Cardiac muscle cell (in vitro differentiated cells and primary cell): ENCODE measurements at places on chromosomes 5 and 9.

DNA sequence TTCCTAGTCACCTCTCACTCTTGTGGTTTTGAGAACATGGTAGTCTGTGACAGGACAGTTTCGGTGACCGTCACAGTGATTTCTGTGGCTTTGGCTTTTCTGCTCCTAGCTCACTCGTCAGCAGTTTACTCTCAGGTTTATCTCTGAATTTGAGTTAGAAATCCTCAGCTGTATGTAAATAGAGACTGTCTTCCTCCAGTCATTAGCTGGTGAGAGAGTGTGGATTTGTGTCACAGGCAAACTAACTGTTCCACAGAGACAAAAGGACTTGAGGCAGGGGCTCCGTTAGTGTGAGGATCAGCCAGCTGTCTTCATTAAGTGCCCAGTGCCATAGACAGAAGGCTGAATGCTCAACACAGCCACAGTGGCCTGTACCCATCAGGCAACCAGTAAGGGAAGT is 131.4 kb downstream of the CD180 start:
- DNase-seq = no peak

- DNase-seq = peak; percentile 41
Observed at GRCh38 chr5:135193213-135194125, 159.4 kb upstream of the PITX1 start.

DNA sequence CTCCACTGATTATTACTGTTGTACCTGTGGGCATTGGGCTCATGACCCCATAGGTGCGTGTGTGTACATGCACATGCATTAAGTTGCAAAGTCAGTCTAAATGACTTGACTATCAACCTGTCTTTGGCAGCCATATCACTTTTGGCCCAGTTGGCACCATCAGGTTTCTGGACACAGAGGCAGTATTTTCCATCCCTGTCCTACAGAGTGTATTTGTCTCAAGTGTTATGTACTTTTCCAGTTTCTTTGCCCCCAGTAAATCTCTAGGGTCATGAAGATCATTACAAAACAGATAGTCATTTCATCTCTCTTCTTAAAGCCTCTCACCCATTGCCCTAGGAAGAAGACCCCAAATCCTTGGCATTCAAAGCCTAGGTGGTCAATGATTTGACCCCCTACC is 121.4 kb downstream of the C9orf152 start:
- DNase-seq = no peak

DNA sequence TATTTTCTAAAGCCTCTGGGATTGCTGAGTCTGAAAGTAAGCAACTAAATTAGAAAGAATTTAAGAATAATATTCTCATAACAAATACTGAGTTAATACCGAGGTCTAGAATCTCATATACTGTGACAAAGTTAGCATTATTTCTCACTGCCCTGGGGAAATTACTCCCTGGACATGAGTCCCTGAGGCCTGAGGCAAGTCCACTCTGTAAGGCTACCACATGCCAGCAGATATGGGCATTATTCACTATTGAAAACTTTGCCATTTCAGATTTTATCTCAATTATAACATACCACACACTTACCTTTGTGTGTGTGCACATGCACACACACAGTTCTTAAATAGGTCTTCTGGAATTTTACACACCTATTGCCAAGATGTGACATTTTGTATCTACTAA is 22.9 kb downstream of the ELL2 start:
- no peak for DNase-seq

GRCh38 chr9:33151007-33151557 is 16.1 kb downstream of the B4GALT1 start:
- peak; percentile 97 for DNase-seq

DNA sequence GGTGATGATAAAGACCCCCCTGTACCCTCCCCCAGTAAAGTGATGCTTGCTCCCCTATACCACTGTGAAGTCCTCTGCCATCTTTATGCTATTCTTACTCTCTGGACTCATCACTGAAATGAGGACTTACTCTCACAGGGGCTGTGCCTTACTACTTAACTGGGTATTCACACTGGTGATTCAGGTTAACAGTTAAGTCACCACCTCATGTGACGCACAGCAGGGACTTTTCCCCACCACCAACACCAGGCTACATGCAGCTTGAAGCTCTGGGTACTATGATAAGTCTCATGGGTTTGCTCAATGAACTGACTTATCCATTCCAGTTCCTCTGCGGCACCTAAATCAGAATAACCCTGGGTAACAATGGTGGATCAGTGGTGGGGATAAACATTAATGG is 163.7 kb downstream of the ELAVL2 start:
- no peak for DNase-seq

DNA sequence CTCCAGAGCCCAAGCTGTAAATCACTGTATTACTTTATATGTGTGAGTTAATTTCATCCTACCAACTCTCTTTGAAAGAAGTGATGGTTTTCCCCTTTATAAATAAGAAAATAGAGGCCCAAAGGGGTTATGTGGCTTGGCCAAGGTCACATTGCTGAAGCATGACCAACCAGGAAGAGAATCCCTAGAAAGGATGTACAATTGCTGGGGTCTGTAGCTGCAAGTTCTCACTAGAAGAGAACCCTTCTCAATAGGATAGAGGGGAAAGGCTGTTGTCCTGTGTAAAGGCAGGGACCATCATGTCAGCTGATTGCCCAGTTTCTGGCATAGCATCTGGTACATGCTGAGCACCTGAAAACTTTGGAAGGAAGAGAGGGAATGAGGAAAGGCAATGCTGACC is 39.0 kb upstream of the FAT2 start:
- DNase-seq = no peak

- no peak for DNase-seq
Observed at GRCh38 chr9:15307523-15307841, 466 bp upstream of the TTC39B start.

DNA sequence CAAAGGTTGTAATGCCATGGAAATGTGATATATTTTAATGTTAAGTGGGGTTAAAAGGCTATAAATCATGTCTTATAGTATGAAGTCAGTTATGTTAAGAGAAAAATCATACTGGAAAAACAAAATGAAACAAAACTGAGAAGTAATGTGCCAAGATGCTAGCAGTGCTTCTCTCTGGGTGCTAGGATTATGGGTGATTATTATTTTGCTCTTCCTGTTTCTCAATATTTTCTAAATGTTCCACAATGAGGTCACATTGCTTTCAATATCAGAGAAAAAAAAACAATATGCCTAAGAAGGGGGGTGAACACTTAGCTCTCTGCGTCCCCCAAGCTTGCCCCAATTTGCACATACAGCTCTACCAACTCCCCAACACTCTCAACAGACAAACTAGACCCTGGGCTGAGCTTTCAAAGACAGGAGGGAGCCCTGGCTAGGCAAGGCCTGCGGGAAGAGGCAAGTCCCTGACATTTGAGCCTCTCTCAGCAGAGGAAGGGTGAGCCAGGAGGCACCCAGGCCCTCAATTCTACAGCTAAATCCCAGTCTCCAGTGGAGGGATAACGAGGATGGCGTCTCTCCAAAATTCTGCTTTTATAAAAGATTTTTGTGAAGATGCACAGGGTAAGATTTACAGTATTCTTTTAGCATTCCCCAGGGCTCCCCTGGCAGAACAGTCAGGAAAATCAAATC is 24.4 kb downstream of the WHRN start:
- no peak for DNase-seq

DNA sequence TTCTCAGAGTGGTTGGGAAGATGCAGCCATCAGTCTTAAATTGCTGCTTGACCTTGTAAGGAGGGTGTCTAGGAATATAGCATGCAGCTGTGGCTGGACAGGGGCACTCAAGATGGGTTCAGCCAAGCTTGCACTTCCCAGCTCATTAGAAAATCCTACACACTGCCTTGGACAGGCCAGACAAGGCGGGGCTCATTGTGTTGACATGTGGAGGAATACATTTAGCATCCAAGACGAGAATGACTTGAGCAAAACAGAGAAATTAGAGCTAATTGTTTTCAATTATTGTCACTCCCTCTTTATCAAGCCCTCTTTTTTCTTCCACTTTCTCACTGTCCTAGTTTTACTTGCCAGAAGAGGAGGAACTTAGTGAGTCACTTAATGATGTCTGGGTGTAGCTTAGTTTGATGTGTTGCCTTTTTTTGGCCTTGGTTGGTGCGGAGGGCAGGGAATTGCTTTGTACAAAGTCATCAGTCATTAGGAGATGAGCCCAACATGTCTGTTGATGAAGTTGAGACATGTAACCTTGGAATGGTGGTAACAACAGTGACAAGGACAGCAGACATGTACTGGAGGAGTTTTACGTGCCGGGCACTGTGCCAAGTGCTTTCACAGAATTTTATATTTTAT is 1219.3 kb upstream of the WWC1 start:
- peak; percentile 10 for DNase-seq

DNA sequence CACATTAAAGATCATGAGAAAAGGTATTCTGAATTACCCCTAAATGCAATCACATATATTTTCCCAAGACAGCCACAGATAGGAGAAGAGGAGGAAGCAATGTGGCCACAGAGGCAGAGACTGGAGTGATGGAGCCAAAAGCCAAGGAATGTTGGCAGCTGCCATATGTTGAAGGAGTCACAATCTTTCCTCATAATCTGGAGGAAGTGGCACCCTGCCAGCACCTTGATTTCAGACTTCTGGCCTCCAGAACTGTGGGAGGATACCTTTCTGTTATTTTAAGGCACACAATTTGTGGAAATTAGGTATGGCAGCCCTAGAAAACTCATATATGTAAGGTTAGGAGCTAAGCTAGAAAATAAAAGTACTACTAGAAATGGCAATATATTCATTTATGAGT is 139.9 kb upstream of the GAS1 start:
- no peak for DNase-seq

GRCh38 chr5:124832510-124832909 is 86.1 kb upstream of the ZNF608 start:
- DNase-seq = no peak

GRCh38 chr5:75152860-75153259 is 83.8 kb downstream of the ANKRD31 start:
- DNase-seq = no peak

GRCh38 chr9:104564358-104564757 is 4.6 kb upstream of the OR13C8 start:
- DNase-seq = no peak

GRCh38 chr5:86786955-86787354 is 169.2 kb downstream of the COX7C start:
- peak; percentile 84 for DNase-seq

DNA sequence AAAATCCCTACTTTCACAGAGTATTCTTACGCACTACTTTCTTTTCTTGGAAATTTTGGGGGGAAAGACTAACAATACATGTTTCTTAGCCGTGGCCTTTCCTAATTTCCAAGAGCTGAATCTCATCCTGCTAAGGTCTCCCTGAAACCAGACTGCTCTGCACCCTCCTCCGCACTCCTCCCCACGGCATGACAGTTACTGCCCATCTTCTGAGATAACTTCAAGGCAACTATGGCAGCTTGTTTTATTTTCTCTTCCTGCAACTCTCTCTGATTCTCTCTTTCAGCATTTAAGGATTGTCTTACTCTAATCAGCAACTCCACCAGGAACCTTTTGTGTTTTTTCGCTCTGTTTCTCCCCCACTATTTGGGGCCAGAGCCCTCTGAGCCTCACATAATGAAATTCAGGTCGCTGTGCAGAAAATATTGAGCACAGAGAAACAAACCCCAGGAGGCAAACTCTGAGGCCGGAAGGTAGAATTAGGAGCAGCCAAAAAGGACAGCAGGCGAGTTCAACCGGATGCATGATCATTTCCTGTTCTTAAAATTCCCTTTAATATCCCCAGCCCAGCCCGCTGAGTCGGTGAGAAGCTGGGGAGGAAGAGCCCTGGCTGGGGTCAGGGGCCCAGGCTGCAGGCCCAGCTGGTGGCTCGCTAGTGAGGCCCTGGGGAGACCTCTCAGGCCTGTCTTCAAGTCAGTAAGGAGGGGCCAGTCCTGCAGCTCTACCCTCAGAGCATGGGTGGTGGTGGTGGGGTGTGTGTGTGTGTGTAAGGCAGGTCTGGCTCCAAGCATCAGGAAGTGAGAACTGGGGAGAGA is 213.6 kb upstream of the S1PR3 start:
- DNase-seq = no peak

- DNase-seq = peak; percentile 75
Observed at GRCh38 chr5:148268566-148268965, at the start of gene SPINK13. TSS of gene SPINK13 (plus strand) at chr5:148268794. CDS start at chr5:148270073, 1,279 bp downstream.

- peak; percentile 17 for DNase-seq
Observed at GRCh38 chr9:121972501-121972981, 120.6 kb downstream of the TTLL11 start.

- no peak for DNase-seq
Observed at GRCh38 chr9:96149533-96150280, 152.3 kb downstream of the HSD17B3 start.

DNA sequence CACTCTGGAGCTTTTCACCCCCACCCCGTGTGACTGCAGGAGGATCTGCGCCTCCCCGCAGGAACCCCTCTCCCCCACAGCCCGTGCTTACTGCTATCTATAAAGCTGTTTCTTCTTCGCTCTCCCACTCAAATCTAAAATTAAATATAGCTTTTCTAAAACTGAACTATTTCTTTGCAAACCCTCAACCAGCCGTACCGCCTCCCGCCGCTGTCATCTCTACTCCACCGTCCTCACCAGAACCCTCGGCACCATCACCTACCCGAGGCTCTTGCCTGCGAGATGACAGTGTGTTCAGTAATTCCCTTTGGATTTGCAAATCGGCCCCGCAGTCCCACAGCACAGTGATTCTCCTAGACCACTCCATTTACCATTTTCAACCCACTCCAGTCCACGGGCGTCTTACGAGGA is 13.6 kb downstream of the LPCAT1 start:
- no peak for DNase-seq

GRCh38 chr5:40416098-40416497 is 263.6 kb upstream of the PTGER4 start:
- no peak for DNase-seq

DNA sequence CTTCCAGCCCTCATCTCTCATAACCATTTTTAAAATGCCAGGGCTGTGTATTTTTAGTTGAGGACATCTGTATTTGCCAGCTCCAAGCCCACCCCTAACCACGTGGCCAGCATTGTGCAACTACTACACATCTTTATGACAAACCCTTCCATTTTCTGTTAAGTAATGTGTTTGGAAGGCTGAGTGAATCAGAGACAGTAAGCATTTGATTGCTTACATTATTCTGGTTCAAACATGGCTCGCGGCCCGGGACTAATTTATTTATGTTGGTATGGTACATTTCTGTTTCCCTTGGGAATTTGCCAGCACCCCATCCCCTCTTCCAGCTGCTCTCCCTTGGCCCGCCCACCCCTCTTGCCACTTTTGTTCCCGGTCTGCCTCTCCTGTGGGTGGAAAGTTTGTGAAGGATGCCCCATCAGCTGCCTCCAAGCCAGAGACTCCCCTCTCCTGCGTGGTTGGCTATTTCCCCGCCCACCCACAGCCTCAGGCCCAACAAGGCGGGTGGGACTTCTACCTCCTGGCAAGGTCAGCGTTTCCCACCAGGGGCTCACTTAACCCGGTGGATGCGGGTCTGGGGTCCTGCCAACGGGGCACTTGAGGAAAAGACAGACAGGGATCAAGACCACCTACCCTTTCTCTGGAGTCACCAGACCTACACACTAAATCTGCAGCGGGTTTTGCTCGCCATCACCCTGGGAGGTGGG is 162.2 kb downstream of the HSD17B3 start:
- DNase-seq = peak; percentile 88

- DNase-seq = no peak
Observed at GRCh38 chr5:74146796-74147195, 493.7 kb downstream of the ENC1 start.

GRCh38 chr5:177097016-177097985 is 10.6 kb downstream of the FGFR4 start:
- DNase-seq = no peak

GRCh38 chr9:124504530-124505005 is 2.6 kb downstream of the NR5A1 start:
- no peak for DNase-seq
